ENCODE measurements at places on chromosomes 1 and 21.

DNA sequence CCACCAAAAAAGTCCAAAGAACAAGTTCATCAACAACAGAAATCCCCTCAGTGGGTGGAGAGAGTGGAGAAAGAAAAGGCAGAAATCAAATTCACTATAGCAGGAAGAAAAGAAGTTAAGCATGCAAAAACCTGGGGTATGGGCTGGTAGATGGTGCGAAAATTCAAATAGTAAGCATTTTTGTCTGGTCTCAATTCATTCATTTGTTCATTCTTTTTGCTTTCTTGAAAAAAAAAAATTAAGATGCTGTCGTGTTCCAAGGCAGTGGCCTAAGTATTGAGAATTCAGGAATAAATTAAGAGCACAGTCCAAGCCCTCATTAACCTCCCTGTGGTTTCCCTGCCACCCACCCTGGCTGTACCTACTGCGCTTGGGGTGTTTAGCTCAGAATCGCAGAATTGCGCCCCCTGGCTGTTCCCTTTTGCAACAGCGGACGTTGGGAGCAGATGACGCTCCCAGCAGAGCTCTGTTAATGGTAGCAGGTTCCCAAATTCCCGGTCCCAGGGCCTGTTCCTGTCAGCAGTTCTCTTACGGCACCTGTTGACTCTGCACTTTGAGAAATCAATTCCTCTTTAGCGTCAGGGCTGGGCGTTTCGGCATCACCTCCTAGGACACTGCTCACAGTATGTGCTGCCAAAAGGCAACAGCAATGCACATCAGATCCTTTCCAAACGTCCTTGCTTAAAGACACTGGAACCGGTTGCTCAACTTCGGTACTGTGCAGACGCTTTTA lies 34.0 kb upstream of the SSX2IP start:
- DNase-seq = peak; percentile 19

GRCh38 chr1:104746994-104747393 lies 997.3 kb downstream of the AMY1C start:
- DNase-seq = no peak

- DNase-seq = no peak
These were observed 11.2 kb downstream of the FAM3B start for GRCh38 chr21:41327753-41328152.

GRCh38 chr1:145714524-145715111 lies 4.7 kb upstream of the CD160 start:
- no peak for DNase-seq

DNA sequence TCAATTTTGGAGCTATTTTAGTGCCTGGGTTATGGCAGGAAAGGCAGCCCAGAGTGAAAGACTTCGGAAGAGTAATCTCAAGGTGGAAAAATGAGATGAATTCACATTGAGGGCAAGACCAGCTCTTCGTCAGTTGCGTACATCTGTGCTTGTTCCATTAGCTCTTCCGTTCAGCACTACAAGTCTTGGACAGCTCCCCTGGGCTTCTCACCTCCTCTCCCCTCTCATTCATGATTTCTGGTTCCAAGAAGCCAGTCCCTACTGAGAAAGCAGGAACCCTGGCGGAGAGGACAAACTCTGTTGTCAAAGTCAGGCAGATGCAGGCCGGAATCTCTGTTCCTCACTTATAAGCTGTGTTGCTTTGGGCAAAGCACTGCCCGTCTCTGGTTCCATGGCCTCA lies 76.5 kb downstream of the ACTL8 start:
- DNase-seq = no peak

GRCh38 chr21:34072145-34073031 lies 990 bp upstream of the MRPS6 start:
- no peak for DNase-seq

DNA sequence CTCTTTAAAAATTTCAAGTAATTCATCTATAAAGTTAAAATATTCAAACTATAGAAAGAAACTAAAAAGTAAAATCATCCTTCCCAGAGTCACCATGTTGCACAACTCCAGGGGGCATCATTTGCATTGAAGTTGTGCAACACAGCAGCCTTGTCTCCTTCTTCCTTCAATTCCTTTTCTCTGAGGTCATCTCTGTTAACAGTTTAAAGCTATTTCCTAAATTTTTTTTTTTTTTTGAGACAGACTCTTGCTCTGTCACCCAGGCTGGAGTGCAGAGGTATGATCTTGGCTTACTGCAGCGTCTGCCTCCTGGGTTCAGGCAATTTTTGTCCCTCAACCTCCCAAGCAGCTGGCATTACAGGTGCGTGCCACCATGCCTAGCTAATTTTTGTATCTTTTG lies 7.1 kb downstream of the RHBG start:
- DNase-seq = no peak

DNA sequence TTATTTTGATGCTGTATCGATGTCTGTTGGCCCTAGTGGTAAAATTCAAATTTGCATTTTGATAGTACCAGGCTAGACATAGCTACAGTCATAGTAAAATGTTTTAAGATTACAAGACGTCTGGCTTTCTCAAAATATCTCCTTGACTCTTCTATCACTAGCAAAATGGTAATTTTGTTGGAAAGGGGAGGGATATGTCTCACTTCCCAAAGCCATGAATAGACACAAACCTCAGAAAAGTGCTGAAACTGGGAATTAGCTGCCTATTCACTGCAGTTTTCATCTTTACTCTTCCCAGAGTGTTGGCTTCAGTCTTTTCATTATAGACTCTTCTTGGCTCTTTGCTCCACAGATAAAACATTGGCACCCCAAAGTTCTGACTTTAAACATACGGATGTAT lies 1009.9 kb downstream of the ADGRL2 start:
- no peak for DNase-seq

GRCh38 chr1:116097626-116098025 lies 13.6 kb upstream of the MAB21L3 start:
- DNase-seq = no peak

DNA sequence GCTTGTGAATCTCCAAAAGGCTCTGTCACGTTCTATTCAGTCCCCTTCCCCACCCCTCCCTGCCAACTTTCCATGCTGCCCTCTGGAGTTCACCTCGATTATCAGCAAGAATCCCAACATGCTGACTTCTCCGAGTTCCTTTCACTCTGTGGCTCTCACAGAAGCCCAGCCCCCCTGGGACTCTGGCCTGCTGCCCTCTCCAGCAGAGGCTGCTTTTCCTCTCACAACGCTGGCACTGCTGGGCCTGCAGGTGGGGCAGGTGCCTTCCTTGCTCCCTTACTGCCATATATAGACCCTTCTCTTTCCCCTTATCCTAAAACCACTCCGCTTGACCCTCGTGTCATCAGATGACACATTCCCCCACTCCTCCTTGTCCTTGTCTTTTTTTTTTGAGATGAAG lies 10.2 kb upstream of the RNF186 start:
- no peak for DNase-seq

GRCh38 chr1:23283667-23284602 lies 60.1 kb downstream of the HNRNPR start:
- no peak for DNase-seq

- peak; percentile 64 for DNase-seq
These were observed 59.3 kb downstream of the MAN1C1 start for GRCh38 chr1:25675729-25676476.

GRCh38 chr1:2594001-2594640 lies 7.5 kb downstream of the PRXL2B start:
- DNase-seq = no peak

DNA sequence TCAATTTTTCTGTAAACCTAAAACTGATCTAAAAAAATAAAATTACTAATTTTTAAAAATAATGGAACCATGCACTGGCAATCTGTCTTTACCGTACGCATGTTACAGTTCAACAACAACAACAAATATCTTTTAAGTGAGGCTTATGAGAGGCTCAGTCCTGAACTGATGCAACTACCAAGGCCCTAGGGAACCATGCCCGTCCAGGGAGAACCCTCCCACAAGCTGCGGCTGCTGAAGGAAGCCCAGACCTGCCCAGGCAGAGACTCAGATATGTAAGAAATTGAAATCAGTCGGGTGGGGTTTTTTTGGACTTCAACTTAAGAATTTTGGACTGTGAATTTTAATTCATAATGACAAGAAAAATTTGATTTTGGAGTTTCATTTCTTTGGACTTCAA lies 91.1 kb downstream of the NPHP4 start:
- no peak for DNase-seq

- DNase-seq = no peak
These were observed 71.8 kb downstream of the PBX1 start for GRCh38 chr1:164630626-164631396.

DNA sequence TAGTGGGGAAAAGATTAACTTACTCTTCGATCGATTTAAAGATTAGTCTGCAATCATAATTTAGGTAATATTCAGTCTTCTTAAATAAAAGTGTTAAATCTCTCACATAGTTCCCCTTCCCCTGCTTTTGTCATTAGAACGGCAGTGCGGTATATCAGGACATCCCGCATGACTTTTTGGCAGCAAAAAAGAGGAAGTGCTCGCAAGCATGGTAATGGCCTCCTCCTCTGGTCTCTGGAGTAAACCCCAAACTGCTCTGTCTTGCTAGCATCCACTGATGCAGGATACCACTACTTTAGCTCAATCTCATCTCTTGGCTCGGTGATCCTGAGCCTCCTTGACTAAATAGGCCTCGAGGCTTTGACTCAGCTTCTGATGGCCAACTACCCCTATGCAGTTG lies 78.7 kb upstream of the VAV3 start:
- no peak for DNase-seq

DNA sequence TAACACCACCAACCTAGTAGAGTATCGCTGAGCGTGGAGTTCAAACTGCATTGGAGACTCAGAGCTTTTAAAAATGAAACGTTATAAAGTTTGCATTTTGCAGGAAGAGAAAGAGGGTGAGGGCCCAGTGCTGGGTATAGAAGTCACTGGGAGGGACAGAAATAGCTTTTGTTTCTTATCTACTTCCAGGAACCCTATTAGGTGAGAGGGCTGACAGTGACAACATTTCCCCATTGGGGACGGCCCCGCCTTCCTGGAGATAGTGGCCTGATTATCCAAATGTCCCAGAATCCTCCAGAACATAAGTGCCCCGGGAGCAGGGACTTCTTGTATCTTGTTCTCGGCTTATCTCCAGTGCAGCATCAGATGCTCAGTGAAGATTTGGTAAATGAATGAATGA lies 574.9 kb downstream of the PTPRU start:
- no peak for DNase-seq

- DNase-seq = no peak
These were observed 125.0 kb upstream of the B3GALT2 start for GRCh38 chr1:193311226-193311948.

GRCh38 chr1:86062453-86062852 lies 94.1 kb downstream of the COL24A1 start:
- no peak for DNase-seq

GRCh38 chr1:198174297-198174696 lies 17.5 kb downstream of the NEK7 start:
- no peak for DNase-seq

- no peak for DNase-seq
These were observed 53.0 kb downstream of the EYA3 start for GRCh38 chr1:28035420-28035819.

- no peak for DNase-seq
These were observed 213.7 kb downstream of the FOXD2 start for GRCh38 chr1:47651311-47652089.

DNA sequence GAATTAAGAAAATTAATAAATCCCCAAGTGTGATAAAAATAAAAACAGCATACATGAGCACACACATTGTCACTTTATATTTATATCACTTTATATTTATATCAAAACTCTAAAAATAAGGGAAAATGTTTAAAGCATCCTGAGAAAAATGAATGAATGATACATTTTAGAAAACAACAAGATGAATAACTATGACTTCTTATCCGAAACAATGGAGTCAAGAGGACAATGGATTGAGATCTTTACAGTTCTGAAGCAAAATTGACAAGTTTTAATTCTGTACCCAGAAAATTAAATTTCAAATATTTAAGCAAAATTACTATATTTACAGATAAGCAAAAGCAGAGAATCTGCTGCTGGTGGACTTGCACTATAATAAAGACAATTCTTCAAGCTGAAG lies 512.6 kb downstream of the MRPL39 start:
- DNase-seq = no peak

GRCh38 chr1:162218546-162218945 lies 149.1 kb downstream of the NOS1AP start:
- DNase-seq = no peak

DNA sequence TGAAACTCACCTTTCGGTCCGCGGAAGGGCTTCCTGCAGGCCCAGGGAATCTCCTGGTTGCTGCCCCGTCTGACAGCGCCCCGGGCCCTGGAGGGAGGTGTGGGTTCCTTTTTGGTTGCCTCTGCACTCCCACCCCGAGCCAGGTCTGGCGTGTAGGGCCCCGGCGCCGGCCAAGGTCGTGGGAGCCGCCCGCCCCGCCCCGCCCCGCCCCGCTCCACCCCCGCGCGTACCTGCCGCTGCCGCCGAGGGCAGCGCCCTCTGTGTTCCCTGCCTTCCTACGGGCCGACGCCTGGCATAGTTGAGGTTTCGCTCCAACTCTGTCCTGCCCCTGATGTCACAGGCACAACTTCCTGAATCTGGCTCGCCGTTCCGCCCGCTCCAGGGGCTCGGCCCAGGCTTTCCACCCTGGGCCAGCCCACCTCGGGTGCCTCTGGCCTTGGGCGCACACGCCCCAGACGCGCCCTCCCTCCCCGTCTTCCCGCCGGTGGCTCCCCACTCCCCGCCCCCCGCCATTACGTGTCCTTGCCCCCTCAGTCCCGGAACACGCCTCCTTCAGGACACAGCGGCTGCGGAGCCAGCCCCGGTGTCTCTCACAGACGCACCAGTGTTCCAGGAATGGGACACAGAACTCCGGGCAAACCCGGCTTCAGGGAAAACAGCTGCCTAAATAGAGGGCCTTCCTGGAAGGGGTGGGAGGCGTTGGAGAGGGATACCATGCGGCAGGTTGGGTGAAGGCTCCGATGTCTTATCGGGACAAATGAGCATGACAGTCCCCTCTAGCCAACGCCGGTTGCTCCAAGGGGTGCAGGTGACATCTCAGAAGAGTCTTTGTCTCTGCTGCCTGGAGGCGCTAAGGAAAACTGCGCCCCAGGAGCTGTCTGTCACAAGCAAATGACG lies at the start of gene KIAA0040:
Gene KIAA0040, minus strand, starts transcription at position 147 of the 897 bp plus-strand sequence. CDS start 31,763 bp downstream, outside the sequence.
- peak; percentile 51 for DNase-seq

DNA sequence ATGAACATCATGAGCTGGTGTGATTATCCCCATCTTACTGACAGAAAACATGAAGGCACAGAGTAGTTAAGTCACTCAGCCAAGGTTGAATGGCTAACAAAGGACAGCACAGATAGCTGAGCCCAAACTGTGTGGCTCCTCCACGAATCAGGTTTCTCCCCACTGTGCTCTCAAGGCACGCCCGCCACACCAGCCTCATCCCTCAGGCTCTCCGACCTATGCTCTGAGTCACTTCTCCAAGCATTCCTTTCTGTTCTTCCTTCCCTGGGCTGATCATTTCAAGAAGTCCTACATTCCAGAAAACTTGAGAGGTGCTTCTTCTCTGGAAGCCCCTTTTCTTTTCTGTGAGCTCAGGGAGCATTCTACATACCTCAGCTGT lies 25.3 kb upstream of the SDC3 start:
- DNase-seq = no peak

GRCh38 chr1:186482661-186483255 lies 21.8 kb upstream of the PDC start:
- DNase-seq = no peak

DNA sequence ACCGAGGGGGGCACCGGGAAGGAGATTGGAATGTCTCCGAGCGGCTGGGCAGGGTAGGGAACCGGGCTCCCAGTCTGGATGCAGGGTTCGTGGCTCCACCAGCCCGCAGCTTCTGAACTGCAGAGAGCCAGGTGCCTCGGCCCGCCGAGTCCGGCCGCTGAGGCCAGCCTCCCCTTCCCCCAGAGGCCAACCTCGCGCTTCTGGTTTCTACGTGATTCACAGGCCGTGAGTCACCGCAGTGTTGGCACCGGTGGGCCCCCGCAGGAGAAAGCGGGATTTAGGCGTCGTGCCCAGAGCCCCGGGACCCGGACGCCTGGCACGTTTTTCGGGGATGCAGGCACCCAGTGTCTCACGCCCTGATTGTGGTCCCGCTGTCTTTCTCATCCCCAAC lies 458 bp downstream of the CRABP2 start:
- peak; percentile 12 for DNase-seq
